ENCODE measurements at places on chromosomes 7 and 10. TPM values are rescaled to one million over a fixed set of nuclear protein-coding genes. Genes with fewer than 3 reads are reported as not detected.

CACUL1 gene
- polyA plus RNA-seq, result 36.5 TPM

GPR15LG gene
- 10.4 TPM for polyA plus RNA-seq

CAMK1D gene
- 0.97 TPM for polyA plus RNA-seq

CRPPA gene
- polyA plus RNA-seq, result 0.66 TPM

PWWP2B gene
- 3.1 TPM for polyA plus RNA-seq

ZCWPW1 gene
- 1.7 TPM for polyA plus RNA-seq

RARRES2 gene
- not detected for polyA plus RNA-seq

DNA sequence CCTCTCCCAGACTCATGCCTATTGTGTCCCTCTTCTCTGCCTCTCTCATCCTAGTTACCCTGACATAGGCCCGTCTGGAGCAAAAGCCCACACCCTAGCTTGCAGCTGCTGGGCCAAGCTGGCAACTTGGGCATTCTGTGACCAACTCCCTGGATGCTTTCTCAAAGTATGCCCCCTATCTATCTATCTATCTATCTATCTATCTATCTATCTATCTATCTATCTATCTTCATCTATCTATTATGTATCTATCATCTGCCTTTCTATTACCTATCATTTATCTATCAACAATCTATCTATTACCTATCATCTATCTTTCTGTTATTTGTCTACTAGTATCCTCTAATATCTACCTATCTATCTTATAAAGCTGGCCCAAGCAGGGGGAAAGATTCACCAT lies 45.4 kb upstream of the COL13A1 start:
- DNase-seq, result no peak

DNA sequence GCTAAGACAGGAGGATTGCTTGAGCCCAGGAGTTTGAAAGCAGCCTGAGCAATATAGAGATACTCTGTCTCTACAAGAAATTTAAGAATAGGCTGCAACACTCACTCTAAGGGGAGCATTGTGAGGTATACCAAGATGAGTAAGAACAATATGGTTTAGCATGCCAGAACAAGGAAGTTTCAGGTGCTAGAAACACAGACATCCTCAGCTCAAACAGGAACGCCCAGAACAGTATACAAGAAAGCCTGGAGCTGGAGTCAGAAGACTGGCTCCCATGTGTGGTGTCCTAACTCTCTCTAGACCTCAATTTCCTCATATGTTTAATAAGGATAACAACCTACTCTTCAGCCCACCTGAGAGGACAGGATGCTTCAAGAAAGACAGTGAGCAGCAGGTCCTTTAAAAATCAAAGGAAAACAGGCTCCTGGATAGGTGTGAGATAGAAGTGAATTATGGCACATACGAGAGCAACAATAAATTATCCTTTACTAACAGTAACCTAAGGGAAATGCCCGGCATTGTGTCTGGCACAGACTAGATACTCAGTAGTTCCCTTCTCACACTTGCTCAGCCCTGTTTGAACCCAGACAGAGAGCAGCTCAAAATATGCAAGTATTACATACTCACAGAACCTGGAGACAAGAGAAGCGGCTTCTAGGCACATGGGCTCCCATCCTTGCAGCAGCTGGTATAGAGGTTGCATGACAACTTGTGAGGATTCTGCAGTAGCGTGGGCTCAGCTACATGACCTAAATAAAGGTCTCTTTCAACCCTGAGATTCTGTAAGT lies 45.4 kb downstream of the KAT6B start:
- no peak for DNase-seq

- no peak for DNase-seq
Observed at GRCh38 chr7:29379551-29379950, 184.1 kb upstream of the PRR15 start.

DNA sequence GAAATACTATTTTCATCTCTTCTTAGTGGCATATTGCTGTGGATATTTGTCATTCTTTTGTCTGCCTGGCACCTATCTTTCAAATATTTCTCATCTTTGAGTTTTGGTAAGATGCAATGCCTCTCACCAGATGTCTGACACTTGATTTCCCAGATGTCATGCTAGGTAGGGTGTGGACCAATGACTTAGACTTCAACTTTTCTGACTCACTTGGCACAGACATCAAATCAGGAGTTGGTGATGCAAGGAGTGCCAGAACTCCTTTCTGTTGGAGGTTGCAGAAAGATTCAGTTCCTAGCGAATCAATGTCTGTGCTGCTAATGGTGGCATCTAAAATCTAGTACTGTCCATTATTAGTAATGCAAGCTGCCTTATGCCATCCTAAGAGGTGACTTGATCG lies 216.9 kb upstream of the FERD3L start:
- DNase-seq, result no peak

DNA sequence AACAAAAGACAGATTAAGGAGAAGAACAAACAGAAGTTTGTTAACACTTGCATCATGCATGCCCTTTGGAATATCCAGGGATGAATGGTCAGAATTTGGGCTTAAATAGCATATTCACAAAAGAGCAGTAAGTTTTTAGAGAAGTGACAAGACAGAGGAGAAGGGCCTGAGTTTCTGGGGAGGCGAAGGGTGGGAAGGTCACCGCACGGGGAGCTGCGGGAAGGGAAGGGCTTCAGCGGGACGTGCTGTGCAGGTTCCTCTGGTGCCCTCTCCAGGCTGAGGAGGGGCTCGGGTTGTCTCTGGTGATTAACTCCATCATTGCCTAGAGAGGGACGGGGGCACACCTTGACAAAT lies 10.4 kb upstream of the ZNF22 start:
- no peak for DNase-seq

DNA sequence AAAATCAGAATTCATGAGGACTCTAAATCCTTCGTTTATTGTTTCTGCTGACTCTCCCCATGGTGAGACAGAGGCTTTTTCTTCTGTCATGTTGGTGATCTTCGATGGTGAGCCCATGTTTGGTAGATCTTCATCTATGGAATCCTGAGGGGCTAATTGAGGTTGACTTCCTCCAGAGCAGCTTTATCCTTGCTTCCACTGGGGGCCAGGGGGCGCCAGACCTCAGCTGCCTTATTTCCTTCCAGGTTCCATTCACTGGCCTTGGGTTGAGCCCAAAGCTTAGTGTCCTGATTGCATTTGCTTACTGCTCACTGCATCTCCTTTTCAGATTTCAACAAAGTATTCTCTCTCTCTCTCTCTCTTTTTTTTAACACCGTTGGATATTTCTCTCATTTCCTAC lies 80.7 kb downstream of the GCC1 start:
- DNase-seq, result no peak

DNA sequence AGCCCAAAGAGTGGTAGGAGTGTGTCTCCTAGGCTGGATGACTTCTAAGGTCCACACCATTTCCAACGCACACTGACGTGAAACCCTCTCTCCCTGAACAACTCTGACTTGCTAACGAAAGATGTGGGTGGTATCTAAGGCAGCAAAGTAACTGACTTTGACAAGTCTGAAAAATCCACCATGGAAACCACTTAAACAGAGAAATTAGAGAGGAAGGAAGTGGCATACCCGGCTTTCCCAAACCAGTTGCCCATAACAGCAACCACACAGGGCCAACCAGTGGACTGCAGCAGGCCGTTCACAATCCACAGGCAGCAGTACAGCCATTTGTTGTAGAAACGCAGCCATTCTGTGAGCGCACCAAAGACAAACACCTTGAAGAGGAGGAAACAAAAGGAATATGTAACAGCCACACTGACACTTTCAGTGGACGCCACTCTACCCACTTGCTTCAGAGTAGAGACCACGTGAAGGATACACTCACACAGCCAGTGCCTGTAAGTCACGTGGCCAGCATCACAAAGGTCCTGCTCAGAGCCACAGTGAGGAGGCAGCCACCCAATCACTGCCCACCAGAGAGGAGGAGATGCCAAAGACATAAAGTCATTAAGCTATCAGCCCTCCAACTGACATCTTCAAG lies 39.8 kb downstream of the SLC37A3 start:
- DNase-seq, result no peak

DNA sequence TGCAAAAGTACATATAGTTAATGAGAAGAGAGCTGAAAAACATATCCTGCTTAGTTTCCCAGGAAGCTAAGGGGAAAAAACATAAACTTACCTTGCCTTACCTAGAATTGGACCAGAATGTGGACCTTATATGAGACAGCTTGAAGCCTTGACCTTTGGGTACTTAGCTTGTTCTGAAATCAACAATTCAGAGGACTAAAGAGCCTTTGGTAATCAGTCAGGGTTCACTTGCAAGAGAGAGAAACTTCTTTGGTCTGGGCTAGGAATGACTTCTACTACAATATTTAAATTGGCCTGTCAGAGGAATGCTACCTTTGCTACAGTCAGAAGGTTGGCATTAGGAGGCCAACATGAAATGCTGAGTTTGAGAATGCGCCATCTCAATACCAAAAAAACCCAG lies 24.9 kb downstream of the SAMD8 start:
- DNase-seq, result no peak

GRCh38 chr7:142488036-142488633 lies 230.3 kb upstream of the PRSS58 start:
- DNase-seq, result no peak

DNA sequence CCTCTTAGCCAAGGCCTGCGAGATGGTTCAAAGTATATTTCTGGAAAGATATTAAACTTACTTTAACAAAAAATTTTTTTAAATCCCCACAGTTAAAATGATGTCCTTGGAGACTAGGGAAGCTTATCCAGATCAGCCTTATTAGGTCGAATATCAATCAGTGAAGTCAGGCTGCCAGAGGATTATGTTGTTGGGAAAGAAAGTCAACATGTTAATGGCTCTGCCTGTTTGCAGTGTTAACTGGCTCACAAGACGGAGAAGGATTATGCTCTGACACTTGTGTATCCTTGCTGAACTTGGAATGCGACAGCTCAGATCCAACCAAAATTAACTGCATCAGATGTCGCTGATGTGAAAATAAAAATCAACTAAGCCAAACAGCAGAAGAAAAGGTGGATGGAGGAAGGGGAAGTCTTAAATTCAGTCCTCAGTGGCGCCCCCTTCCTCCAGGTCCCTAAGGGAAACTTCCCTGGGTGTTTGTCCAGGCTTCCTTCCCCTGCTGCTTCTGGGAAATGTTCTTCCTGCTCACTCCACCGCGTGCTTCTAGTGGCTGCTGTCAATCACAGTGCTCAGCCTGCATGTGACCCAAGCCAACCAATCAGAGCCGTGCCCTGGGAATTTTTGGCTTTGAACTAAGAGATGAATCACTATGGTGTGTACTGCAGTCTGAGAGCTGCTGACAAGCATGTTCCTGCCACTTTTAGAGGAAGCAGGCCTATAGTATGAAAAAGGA lies 690.4 kb upstream of the NRP1 start:
- no peak for DNase-seq

- DNase-seq, result no peak
Observed at GRCh38 chr10:3468919-3469638, 296.5 kb upstream of the PITRM1 start.

DNA sequence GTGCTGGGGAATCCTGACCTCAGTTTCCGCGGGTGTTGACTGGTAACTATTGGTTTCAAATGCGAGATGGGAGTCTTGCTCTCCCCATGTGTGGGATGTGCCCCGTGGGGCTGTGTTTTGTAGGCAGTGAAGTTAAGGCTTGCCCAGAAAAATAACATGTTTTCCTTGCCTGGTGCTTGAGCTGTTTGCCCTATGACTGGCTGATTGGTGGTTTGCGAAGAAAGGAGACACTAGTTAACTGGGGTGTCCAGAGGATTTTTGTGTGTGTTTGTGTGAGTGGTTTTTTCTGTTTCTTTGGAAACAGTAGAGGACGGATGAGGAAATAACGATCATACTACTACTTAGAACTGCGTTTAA lies 61.9 kb downstream of the CREB5 start:
- no peak for DNase-seq

- no peak for DNase-seq
Observed at GRCh38 chr7:37040330-37040729, 316.0 kb upstream of the AOAH start.

DNA sequence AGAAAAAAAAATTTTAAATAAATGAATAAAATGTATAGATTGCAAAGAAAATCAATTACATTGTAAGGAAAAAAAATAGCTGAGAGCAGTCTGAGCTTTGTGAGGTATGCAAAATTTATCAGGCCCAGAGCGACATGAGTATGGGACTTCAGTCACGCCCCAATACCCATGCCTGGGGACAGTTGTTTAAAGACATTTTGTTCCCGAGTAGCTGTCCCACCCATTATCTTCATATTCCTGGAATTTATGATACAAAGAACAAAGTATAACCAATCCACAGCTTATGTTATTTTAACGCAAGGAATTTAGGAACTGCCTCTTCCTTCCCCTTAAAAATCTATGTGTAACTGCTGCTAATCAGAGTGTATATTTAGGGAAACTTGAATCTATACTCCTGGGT lies 1.6 kb upstream of the PON2 start:
- DNase-seq, result no peak

- no peak for DNase-seq
Observed at GRCh38 chr10:95254629-95255028, 36.2 kb downstream of the PDLIM1 start.

- no peak for DNase-seq
Observed at GRCh38 chr10:24574161-24574560, 149.5 kb downstream of the ARHGAP21 start.

DNA sequence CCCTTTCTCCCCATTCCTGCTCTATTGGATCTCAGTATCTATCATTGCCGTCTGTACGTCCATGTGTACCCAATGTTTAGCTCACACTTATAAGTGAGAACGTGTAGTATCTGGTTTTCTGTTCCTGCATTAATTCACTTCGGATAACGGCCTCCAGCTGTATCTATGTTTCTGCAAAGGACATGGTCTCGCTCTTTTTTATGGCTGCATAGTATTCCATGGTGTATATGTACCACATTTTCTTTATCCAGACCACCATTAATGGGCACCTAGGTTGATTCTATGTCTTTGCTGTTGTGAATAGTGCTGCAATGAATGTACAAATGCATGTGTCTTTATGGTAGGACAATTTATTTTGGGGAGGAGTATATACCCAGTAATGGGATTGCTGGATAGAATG lies 94.4 kb upstream of the MPP7 start:
- DNase-seq, result no peak

DNA sequence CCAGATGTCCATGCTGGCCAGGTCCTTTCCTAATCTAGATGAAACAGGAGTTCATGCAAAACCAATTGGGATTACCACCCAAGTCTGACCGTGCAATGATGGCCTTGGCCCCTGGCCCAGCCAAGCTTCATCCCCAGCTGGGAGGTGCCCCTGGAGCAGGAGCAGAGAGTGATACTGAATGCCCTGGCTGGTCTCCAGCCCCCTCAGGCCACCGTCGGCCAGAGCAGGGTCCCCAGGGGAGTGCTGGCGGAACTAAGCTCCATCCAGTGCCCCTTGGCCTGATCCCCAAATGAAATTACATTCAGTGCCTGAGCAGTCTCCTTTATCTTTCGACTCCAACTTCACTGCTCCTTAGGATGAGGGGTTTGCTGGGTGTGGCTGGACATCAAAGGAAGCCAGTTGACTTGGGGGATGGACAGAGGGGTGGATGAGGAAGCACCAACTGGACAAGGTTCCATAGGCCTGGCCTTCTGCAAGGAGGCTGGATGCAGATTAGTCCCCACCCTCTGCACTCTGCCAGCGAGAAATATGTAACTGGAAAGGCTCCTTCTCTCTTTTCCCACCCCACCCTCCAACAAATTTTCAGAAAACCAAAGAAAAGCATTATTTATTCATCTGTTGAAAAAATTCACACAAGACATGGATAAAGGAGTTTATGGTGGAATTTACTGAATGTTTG lies 275.5 kb downstream of the PLXNA4 start:
- no peak for DNase-seq

Measured in keratinocyte (primary cell).